Dermis blood vessel endothelial cell (primary cell): ENCODE measurements at places on chromosomes 2 and 18. TPM values are rescaled to one million over a fixed set of nuclear protein-coding genes. Genes with fewer than 3 reads are reported as not detected.

COL4A3 gene
- under 0.01 TPM in 2 replicates for total RNA-seq

INHBB gene
- total RNA-seq, result 8.5 and 11.8 TPM in 2 replicates

KCNJ3 gene
- total RNA-seq, result not detected in 2 replicates

ARL4C gene
- total RNA-seq, result 6.1 TPM in 2 replicates

ID2 gene
- total RNA-seq, result 31.4 and 68.2 TPM in 2 replicates

ALLC gene
- total RNA-seq, result not detected in 2 replicates

DOK6 gene
- under 0.01 and 1.0 TPM in 2 replicates for total RNA-seq

ZNF804A gene
- total RNA-seq, result 0.05 TPM in 1 of 2 replicates, not detected in the other

MAP2 gene
- total RNA-seq, result 3.9 and 6.0 TPM in 2 replicates

LBX2 gene
- total RNA-seq, result 0.98 and 2.9 TPM in 2 replicates

TMEM169 gene
- total RNA-seq, result 0.37 and 0.85 TPM in 2 replicates

SPC25 gene
- total RNA-seq, result 2.6 and 6.4 TPM in 2 replicates

OSGEPL1 gene
- total RNA-seq, result 5.9 and 6.1 TPM in 2 replicates

NCKAP5 gene
- total RNA-seq, result under 0.01 and 0.05 TPM in 2 replicates

MSH2 gene
- total RNA-seq, result 37.3 and 50.6 TPM in 2 replicates

LYG2 gene
- total RNA-seq, result not detected in 2 replicates

KCNK3 gene
- under 0.01 and 0.05 TPM in 2 replicates for total RNA-seq

PPP1CB gene
- total RNA-seq, result 126 and 143 TPM in 2 replicates

CCDC150 gene
- total RNA-seq, result 9.1 and 10.9 TPM in 2 replicates

KCNE4 gene
- total RNA-seq, result 0.14 and 1.2 TPM in 2 replicates

LRATD1 gene
- 1.7 and 2.4 TPM in 2 replicates for total RNA-seq

C2orf66 gene
- total RNA-seq, result under 0.01 and 0.14 TPM in 2 replicates

ANKRD12 gene
- total RNA-seq, result 23.3 and 50.2 TPM in 2 replicates

DHRS9 gene
- 0.19 TPM in 1 of 2 replicates, not detected in the other for total RNA-seq

DNAJC5G gene
- total RNA-seq, result 0.93 and 2.7 TPM in 2 replicates

ZC3H6 gene
- 2.0 and 4.2 TPM in 2 replicates for total RNA-seq

MOGAT1 gene
- total RNA-seq, result not detected in 2 replicates

CXXC1 gene
- total RNA-seq, result 49.7 and 51.3 TPM in 2 replicates

IFIH1 gene
- 8.2 and 18.7 TPM in 2 replicates for total RNA-seq

CD28 gene
- under 0.01 and 0.05 TPM in 2 replicates for total RNA-seq

IL37 gene
- not detected in 2 replicates for total RNA-seq

SLC38A11 gene
- not detected in 2 replicates for total RNA-seq

IGFBP5 gene
- total RNA-seq, result 0.65 and 6.1 TPM in 2 replicates

IL1A gene
- under 0.01 and 0.19 TPM in 2 replicates for total RNA-seq

C2orf80 gene
- not detected in 2 replicates for total RNA-seq

SERPINB11 gene
- total RNA-seq, result not detected in 2 replicates

LYPD6B gene
- not detected in 2 replicates for total RNA-seq

NAT8 gene
- not detected in 2 replicates for total RNA-seq

APLF gene
- 3.2 and 8.8 TPM in 2 replicates for total RNA-seq

REG1A gene
- not detected in 2 replicates for total RNA-seq

FSHR gene
- total RNA-seq, result not detected in 2 replicates

RAB31 gene
- 27.2 and 44.3 TPM in 2 replicates for total RNA-seq

IL1R1 gene
- 24.2 and 24.7 TPM in 2 replicates for total RNA-seq

NEU2 gene
- not detected in 2 replicates for total RNA-seq

MC4R gene
- not detected in 2 replicates for total RNA-seq

CRYGC gene
- total RNA-seq, result not detected in 2 replicates

CACNB4 gene
- 0.14 and 0.17 TPM in 2 replicates for total RNA-seq

ABCG5 gene
- total RNA-seq, result not detected in 2 replicates

RAB3GAP1 gene
- 67.4 and 76.8 TPM in 2 replicates for total RNA-seq

SLC5A7 gene
- not detected in 2 replicates for total RNA-seq

ACADL gene
- total RNA-seq, result under 0.01 and 0.19 TPM in 2 replicates

SERPINB4 gene
- total RNA-seq, result not detected in 2 replicates

ZNF396 gene
- total RNA-seq, result 0.51 and 0.79 TPM in 2 replicates

CNDP1 gene
- total RNA-seq, result not detected in 2 replicates

LAMA3 gene
- 14.1 and 15.9 TPM in 2 replicates for total RNA-seq

COBLL1 gene
- total RNA-seq, result 4.6 and 7.8 TPM in 2 replicates

DUSP2 gene
- total RNA-seq, result 0.34 and 0.98 TPM in 2 replicates
